Inflammatory macrophage treated with lipopolysaccharide for 1 hour (primary cell): ENCODE measurements at places on chromosomes 5 and 9.
A peak's percentile ranks its signal among the peaks of the same experiment; 100 is the strongest.

DNA sequence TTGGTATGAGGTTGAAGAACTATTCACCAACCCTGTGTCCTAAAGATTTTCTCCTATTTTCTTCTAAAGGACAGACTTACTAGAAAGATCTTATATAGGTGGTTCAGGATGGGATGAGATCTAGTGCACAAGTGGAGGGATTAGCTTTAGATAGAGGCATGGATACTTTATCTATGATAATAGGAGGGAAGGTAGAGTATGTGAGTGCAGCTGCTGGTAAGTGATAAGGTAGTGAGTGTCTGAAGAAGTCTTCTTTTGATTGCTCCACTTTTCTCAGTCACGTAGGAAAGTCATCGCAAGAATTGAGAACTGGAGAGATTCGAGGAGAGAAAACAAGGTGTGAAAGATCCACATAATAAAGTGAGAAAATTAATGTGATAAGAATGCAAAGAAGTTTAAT is 6.0 kb upstream of the NDUFS4 start:
- no peak for DNase-seq

DNA sequence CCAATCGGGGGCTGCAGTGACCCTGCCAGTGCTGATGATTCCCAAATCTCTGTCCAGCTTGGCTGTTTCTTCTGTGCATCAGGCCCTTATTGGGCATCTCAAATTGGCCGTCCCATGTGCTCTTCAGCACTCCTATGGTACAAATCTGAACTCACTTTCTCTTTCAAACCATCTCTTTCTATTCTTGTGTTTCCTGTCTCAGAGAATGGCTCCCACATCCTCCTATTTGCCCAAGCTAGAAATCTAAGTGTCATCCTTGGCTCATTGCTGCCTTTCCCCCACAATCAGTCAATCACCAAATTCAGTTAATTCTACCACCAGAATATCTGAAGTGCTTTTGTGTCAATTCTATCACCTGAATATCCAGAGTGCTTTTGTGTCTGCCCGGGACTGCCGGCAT is 336.6 kb downstream of the CWC27 start:
- DNase-seq, result no peak

DNA sequence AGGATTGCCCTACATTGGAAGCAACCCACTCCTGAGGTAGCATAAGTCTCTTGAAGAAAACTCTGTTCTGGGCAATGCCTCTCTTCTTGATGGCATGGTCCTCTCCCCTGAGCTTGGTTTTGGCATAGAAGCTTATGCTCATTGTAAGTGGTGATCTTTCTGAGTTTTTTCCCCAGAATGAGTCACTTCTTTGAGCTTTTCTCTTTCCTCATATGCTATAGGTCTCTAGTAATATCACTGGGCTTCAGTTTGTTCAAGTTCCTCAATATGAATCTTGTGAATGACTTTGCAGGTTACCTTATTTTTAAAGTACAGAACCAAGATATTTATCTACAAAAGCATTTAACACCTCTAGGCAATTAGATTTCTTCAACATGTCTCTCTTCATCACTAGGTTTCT is 76.5 kb upstream of the ATG10 start:
- peak; percentile 85 for DNase-seq

GRCh38 chr5:153551537-153552079 is 61.1 kb downstream of the GRIA1 start:
- DNase-seq, result no peak

GRCh38 chr9:91820949-91821880 is 128.8 kb downstream of the ROR2 start:
- no peak for DNase-seq

GRCh38 chr5:172858990-172859811 is 25.1 kb downstream of the ERGIC1 start:
- DNase-seq, result no peak

DNA sequence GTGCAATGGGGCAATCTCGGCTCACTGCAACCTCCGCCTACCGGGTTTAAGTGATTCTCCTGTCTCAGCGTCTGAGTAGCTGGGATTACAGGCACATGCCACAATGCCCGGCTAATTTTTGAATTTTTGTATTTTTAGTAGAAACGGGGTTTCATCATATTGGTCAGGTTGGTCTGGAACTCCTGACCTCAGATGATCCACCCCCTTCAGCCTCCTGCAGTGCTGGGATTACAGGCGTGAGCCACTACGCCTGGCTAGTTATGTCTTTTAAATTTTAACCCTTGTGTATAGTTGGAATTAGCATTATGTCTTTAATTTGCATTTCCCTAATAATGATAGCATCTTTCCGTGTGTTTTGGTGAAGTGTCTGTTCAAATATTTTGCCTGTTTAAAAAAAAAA is 11.5 kb downstream of the GPBP1 start:
- no peak for DNase-seq

- no peak for DNase-seq
Observed at GRCh38 chr5:111311666-111312065, 87.5 kb downstream of the CAMK4 start.

- no peak for DNase-seq
Observed at GRCh38 chr5:80288177-80288576, 31.6 kb upstream of the SPZ1 start.

DNA sequence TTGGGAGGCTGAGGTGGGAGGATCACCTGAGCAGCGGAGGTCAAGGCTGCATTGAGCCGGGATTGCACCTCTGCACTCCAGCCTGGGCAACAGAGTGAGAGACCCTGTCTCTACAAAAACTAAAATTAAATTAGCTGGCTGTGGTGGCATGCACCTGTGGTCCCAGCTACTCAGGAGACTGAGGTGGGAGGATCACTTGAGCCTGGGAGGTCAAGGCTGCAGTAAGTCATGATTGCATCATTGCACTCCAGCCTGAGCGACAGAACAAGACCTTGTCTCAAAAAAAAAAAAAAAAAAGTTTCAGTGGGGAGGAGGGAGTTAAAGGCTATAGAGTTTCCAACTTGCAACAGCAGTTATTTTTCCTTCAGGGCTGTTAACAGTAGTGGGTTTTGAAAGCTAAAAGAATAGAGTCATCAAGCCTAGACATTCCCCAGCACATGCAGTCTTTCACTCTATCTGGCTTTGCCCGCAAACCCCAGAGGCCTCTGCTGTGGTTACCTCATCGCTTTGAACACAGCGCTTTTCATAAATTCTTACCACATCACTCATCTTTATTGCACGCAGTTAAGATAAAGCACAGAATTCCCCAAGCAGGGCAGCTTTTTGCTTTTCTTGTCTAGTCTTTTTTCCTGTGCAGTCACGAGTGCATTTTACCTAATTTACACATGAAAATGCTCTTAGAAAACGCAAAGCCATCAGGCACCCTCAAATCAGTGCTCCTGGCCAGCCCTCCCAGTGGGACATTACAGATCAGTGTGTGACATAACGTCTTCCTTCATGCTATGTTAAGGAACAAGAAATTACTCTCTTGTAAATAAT is 8.7 kb upstream of the SLC2A8 start:
- DNase-seq, result peak; percentile 81

GRCh38 chr5:69050214-69050613 is 43.6 kb upstream of the SLC30A5 start:
- DNase-seq, result no peak

GRCh38 chr5:68221488-68221887 is 5.9 kb downstream of the PIK3R1 start:
- no peak for DNase-seq

DNA sequence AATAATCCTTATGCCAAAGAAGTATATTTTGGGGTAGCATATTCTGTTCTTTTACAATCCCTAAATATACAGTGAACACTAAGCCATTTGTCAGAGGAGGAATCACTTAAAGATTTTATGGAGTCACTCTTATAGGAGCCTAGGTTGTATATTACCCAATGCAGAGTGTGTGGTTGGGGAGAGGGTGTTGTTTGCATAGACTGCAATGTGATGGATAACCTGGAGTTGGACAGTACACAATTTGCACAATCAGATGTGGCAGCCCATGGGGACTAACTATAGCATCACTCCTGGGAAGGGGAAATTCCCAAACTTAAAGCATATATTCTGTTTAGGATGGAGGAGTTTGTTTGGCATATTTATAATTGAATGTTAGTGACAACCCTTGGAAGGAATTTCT is 9.6 kb upstream of the NDFIP1 start:
- no peak for DNase-seq

- DNase-seq, result no peak
Observed at GRCh38 chr9:99169086-99169485, 52.7 kb downstream of the ALG2 start.

GRCh38 chr5:73067213-73067612 is 53.2 kb upstream of the TMEM171 start:
- no peak for DNase-seq

DNA sequence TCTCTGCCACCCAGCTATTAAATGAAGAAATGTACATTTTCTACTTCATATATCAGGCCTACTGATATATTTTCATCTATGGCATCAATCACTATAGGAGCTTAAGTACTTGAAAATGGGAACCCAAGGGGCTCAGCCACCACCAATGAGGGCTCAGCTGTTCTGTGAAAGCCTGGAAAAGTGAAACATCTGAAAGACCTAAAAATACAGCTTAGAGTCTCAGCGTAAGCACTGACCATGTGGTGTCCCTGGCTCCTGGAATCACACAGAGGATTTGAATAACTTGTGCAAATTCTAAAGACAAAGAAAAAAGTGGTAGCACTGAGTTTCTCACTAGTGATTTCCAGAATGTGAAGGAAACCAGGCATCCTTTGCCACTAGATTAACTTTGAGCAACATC is 64.5 kb downstream of the PTPRD start:
- no peak for DNase-seq

DNA sequence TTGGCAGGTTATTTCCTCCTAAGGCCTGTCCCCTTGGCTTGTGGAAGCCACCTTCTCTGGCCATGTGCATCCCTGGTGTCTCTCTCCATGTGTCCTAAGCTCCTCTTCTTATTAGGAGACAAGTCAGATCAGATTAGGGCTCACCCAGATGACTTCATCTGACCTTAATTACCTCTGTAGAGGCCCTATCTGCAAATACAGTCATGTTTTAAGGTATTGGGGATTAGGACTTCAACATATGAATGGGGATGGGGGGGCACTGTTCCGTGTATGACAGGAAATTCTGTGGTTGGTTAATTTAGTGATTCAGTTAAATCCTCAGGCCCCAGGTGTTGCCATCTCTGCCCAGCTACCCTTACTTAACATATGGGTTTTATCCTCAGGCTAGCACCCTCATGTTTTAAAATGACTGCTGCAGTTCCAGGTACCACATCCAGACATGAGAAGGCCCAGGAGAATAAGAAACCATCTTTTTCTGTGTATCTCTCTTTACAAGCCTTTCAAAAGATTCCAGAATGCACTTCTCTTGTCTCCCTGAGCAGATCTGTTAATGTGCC is 51.9 kb upstream of the RAI14 start:
- no peak for DNase-seq

GRCh38 chr9:91084896-91085516 is 276.7 kb downstream of the AUH start:
- DNase-seq, result no peak

- no peak for DNase-seq
Observed at GRCh38 chr5:90347462-90347861, 62.1 kb downstream of the CETN3 start.

GRCh38 chr5:135697251-135697958 is 118.6 kb upstream of the CXCL14 start:
- no peak for DNase-seq

- peak; percentile 68 for DNase-seq
Observed at GRCh38 chr5:140630292-140631035, 2.5 kb downstream of the CD14 start.

DNA sequence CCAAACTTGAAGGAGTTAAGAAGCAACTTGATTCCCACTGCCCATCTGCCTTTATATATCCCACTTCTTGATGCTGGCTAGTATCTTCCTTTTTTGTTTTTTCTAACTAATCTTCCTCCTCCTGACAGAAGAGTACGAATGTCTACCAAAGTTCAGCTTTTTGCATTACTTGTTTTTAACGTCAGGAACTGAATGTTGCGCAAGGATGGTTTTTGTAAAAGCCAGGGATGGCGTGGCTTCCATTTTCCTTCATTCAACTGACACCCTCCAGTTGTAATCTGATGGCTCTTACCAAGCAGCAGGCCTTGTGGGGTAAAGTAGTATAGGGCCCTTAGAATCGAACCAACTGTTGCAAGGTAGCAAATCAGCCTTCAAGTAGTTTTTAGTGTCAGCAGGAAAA is 70.8 kb upstream of the GPR151 start:
- no peak for DNase-seq

DNA sequence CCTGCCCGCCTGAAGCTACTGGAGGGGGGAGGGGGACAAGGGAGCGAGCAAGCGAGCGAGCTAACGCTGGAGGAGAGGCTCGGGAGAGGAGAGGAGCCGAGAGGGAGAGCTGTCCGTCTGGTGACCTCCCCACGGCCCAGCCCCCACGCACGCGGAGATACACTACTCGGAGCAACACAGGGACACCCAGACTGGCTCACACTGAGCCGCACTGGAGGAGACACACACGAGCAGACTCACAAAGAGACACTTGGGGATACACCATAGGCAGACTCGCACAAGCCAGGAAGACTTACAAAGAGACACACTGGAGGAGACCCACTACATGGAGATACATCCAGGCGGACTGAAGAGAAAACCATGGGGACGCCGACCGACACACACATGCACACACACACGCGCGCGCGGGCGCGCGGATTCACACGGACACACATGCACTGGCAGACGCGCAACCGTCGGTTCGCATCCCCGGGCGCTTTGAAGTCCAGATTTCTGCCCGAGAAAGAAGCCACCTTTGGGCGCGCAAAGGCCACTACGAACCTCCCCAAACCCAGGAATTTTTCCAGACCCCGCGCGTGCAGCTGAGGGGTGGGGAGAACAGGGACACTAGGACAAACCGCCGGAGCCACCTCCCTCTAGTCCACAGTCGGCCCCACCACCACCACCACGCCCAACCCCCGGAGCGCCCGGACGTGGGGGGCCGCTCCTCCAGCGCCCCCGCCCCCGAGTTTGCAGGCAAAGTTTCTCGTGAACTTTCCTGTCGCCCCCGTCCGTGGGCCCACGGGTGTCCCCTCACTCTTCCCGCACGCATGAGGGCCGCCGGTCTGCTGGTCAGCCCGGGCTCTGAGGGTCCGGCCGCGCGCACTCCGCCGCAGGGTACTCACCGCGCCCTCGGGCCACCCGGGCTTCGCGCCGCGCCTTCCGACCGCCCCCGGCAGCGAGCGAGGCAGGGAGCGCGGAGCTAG is 571 bp downstream of the CNTFR start:
- DNase-seq, result no peak

DNA sequence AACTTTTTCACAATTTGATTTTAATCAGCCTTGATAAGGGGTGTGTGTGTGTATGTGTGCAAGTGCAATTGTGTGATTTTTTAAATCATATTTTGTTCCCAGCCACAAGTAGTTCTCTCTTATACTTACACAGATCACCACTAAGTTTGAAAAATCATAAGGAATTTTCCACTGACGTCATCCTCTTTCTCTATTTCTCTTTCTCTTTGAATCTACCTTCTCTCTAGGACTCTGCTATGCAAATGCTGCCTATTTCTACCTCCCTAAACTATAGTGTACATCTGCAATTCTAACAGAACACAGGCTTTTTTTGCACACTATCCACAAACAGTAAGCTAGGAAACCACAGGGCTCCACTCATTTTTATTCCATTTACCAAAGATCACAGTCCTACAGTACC is 254.6 kb upstream of the CYLC2 start:
- DNase-seq, result no peak

GRCh38 chr9:21477466-21477865 is 4.6 kb downstream of the IFNE start:
- no peak for DNase-seq
